GDM1 (cell line): ENCODE measurements at places on chromosomes 5 and 9.

- DNase-seq, result no peak
Measured at GRCh38 chr5:15889001-15889400, 290.6 kb downstream of the MARCHF11 start.

GRCh38 chr5:38994324-38994927 lies 79.8 kb downstream of the RICTOR start:
- DNase-seq, result no peak

GRCh38 chr9:127050591-127051001 lies 71.8 kb downstream of the ANGPTL2 start:
- DNase-seq, result no peak

GRCh38 chr9:76573905-76574760 lies 115.2 kb downstream of the GCNT1 start:
- DNase-seq, result peak; percentile 34

- no peak for DNase-seq
Measured at GRCh38 chr5:34485768-34486030, 170.4 kb upstream of the RAI14 start.

DNA sequence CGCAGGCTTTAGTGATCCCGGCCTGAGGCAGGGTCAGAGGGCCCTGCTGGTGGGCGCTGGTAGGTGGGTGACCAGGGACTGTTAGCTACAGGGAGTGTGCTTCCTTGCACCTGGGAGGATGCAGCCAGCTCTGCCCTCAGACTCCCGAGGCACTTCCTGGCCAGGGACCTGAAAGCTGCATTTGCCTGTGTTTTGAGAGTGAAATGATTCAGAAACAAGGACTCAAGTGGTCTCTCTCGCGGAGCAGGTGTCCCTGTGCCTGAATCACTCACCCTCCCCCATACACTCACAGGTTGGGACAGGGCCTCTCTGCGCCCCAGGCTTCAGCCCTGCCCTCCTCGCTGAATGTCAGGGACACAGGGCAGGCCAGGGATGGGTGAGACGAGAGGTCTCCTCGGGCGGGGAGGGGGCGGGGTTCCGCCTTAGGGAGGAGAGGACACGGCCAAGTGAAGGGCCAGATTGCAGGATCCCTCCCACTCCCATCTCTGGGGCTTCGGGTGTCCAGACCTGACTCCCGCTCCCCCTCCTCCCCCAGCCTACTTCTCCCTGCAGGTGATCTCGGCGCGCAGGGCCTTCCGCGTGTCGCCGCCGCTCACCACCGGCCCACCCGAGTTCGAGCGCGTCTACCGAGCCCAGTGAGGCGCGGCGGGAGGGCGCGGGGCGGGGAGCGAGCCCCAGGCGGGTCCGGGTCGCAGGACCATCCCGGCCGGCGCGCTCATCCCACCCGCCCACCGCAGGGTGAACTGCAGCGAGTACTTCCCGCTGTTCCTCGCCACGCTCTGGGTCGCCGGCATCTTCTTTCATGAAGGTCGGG lies 1.5 kb downstream of the LTC4S start:
- DNase-seq, result no peak

- DNase-seq, result no peak
Measured at GRCh38 chr9:133915534-133916158, 76.5 kb downstream of the VAV2 start.

- DNase-seq, result no peak
Measured at GRCh38 chr9:115033800-115034199, 84.2 kb downstream of the TNC start.

DNA sequence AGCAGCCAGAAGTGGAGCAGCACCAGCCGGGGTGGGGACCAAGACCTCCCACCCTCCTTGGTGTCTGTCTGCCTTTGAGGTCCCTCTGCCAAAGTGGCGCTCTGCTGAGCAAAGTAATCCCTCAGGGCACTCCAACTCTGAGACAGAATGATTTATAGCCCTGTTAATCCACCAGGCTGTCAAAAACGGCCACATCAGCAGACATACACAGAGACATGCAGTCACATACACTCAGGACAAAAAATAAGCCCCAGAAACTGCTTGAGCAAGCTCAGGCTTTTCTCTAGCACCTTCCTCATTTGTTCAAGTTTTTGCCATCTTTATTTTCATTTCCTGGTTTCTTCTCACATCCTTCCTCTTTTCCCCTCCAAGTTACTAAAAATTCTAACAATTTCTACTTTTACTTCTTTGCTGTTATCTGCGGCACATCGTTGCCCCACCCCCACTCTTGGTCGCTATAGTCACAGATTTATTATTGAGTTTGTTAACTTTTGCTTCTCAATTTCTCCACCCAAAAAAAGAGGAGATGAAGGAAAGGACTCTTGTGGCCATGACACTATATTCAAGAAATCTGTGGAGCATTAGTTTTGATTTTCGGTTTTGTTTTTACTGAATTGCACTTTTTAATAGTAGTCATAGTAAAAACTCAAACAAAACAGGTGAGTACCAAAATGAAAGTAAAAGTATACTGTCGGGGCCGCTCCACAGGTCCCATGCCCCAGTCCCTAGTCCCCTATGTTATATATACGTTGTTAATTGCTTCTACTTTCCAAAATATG lies 17.4 kb upstream of the ADRB2 start:
- DNase-seq, result peak; percentile 54

DNA sequence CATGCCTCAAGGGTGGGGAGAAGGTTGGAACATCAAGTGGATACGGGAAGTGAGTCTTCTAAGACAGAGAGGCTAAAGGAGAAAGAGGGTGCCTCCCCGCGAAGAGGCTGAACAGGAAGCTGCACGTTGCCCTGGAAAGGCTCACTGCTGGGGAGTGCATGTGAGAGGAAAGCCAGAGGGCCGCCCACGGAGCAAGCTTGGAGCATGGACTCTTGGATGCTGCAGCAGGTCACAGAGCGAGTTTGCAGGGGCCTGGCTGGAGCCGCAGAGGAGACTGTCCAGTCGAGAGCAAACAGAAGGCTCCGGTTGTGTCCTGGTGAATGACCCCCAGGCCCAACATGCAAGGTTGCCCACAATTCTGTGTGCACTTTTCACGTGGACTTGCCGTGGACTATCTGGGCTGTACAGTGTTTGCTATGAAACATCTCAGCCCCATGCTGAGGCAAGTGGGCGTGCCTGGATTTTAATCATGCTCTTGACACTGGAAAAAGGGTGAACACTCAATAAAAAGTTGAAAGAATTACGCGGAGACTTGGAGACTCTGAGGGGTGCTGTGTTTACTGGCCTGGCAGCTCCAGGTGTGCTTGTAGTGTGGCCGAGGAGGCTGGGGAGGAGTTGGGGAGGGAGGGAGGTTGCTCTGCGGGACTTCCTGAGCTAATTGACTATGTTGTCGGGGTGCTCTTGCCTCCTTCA lies 54.5 kb upstream of the GARNL3 start:
- no peak for DNase-seq

DNA sequence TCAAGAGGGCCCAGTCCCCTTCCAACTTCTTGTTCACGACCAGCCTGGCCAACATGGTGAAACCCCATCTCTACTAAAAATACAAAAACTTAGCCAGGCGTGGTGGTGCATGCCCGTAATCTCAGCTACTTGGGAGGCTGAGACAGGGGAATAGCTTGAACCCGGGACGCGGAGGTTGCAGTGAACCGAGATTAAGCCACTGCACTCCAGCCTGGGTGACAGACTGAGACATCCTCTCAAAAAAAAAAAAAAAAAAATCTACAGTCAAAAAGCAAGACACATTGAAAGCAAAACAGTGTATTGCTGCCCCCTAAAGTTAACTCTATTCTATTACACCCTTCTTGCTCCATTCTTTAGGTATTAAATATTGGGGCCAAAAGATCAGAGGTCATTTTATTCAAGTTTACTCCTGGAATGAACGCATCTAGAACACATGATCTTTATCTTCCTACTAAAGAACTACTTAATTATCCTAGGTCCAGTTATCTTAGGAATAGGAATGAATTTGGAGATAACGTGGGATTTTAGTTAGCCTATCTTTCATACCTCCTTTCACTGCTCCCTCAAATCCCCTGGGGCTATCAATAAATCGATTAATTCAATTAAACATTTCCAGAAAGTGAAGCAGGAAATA lies 2.4 kb downstream of the ATG12 start:
- peak; percentile 12 for DNase-seq

DNA sequence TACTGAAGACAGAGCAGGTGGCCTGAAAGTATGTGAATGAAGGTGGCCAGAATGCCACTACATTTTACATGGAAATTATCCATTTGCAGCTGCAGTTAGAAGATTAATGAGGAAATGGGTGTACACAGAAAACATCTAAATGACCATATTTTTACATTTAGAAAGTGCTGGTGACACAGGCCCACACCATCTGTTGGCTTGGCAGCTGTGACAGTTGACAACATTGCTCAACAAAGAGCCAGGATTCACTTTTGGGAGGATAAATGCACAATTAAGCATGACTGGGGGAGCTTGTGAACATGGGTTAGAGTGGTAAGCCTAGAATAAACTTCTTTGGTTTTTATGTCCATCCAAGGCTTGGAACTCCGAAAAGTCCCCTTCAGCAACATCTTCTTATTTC lies 360.5 kb downstream of the KCTD16 start:
- no peak for DNase-seq

GRCh38 chr9:135491764-135492163 lies 8.7 kb upstream of the MRPS2 start:
- DNase-seq, result no peak

DNA sequence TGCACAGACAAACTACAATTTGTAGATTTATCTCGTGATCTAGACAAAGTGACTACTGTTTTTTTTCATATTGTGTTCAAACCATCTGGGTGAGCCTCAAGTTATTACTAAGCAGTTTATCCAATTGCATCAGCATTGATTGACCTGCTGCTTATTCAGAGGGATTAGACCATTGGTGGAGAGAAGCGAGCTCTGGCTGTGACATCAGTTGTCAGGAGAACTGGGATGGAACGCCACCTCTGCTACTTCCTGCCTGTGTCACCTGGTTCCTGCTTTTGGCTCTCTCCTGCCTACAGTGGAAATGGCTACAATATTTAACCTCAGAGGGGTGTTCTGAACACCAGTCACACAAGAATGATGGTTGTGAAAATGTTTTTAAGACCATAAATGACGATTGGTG lies 12.1 kb downstream of the NR4A3 start:
- DNase-seq, result no peak

GRCh38 chr9:118567861-118568260 lies 801.4 kb downstream of the BRINP1 start:
- no peak for DNase-seq

DNA sequence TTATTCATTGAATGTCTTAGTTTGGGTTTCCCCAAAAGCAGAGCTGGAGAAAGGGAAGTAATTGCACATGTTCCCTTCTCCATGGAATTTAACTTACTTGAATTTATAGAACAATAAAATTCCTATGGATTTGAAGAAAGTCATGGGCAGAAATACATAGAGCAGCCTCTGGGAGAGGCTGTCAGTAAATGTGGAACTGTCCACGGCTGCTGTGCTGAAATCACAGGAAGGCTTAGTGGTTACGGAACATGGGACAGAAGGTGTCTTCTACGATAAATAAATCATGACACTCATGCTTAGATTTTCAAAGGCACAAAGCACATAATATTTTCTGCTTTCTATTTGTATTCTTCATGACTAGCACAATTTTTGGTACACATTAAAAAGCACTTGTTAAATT lies 440.6 kb upstream of the IZUMO3 start:
- DNase-seq, result no peak

DNA sequence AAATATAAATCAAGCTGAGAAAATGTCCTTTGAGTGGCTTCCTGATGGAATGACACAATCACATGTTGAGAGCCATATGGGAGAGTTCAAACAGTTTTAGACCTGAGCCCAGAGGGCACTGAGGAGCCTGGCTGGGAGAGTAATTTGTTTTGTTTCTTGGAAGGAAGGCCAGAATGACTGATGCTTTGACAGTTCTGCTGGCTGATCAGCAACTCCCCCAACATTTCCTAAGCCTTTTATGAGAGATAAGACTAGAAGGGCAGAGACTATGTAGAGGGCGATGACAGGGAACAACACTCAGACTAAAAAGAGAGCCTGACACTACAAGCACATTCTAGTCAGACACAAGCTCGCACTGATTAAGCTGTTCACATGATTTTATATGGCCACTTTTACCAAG lies 169.2 kb downstream of the COX7C start:
- no peak for DNase-seq

- no peak for DNase-seq
Measured at GRCh38 chr9:92934321-92934720, 13.0 kb upstream of the FGD3 start.

GRCh38 chr9:127444283-127444920 lies 6.8 kb downstream of the RPL12 start:
- no peak for DNase-seq

DNA sequence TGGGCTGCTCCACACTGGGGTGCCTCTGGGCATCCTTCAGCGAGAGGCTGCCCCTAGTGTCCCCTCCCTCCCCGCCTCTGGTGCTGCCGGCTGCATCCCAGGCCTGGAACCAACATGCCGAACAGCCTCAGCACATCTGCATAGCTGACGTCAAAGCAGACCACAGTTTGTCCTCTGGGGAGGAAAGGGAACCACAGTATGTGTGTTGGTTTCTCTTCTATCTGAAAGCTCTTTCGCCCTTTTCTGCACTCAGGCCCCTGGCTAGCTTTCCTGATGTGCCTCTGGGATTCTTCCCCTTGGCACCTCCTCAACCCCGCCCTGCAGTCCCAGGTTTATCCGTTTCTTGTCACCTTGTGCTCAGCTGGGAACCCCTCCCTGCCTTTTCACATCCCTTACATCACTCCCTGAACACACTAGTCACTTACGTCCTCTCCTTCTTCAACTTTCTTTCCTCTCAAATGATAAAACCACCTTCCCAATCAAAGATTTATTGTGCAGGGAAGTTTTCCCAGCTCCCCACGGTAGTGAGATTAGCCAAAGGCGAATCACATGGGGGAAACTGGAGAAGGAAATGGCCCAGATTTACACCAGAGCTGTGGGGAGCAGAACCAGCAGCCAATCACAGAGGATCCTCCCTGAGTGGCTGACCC lies 35.5 kb upstream of the B4GALT1 start:
- DNase-seq, result no peak

- no peak for DNase-seq
Measured at GRCh38 chr9:136796238-136796774, at the start of gene CCDC183. CCDC183 (plus strand) TSS chr9:136796338; CDS start chr9:136796398, 60 bp downstream.

GRCh38 chr5:151708126-151708525 lies 21.4 kb upstream of the SPARC start:
- DNase-seq, result no peak

GRCh38 chr9:13587571-13587970 lies 308.1 kb upstream of the MPDZ start:
- DNase-seq, result no peak

DNA sequence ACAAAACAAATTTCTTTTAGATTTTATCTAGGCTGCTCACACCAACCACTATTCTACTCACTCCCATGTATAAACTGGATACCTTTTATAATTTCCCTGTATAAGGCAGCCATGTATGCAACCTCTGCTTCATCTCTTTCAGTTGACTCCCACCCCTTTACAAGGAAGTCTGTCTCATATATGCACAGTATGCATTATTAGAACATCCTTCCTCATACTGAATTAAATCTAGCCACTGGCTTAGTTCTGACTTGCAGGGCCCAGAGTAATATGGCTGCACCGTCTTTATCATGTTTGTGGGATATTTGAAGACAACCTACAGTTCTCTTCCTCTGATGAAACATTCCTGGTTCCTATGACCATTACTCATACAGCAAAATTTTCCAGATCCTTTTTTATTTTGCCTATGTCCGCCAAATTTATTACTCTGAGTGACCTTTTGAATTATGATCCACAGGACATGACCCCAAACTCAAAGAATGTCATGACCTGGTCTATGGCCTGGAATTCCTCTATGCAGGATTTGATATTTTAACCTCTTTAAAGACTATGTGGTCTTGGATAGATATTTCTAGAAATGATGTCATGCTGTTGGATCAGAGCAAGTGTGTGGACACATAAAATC lies 76.6 kb upstream of the ITGA1 start:
- DNase-seq, result no peak

GRCh38 chr9:8539681-8540197 lies 740.2 kb upstream of the DMAC1 start:
- DNase-seq, result no peak
